ENCODE measurements at places on chromosomes 13 and 19.

DNA sequence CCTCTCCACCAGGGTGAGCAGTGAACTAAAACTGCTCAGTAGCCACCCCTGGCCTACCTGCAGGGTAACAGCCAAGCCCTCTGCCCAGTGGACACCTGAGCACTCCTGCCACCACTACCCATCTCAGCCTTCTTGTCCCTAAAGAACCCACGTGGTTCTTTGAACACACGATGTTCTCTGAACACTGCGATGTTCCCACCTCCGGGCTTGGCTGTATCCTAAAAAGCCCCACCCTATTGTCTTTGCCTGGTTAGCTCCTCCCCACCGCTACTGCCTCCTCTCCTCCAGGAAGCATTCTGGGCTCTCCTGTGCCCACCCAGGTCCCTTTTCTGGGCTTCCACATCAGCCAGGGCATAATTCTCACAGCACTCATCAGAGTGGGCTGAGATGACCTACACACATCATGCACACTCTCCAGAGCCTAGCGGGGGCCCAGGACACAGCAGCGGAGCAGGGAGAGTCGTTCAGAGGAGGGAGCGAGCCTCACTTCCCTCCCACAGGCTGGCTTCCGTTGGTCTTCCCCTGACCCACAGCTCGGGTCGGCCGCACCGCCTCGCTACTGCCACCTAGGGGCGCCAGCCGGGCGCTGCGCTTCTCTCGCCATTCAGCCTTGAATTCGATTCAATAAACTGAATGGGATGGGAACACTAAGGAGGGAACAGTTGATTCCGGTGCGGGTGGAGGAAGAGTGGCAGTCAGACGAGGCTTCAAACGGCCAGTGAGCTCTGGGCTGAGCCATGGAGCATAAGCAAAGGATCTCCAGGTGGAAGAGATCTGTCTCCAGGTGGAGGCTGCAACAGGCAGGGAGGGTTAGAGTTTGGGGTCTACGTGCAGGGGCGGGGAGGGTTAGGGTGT lies 3.2 kb downstream of the ELAVL1 start:
- DNase-seq = peak; percentile 56

- DNase-seq = no peak
These were observed 79.4 kb downstream of the SPACA7 start for GRCh38 chr13:112455476-112456059.

GRCh38 chr19:6343462-6343861 lies 10.1 kb upstream of the ACER1 start:
- DNase-seq = no peak

DNA sequence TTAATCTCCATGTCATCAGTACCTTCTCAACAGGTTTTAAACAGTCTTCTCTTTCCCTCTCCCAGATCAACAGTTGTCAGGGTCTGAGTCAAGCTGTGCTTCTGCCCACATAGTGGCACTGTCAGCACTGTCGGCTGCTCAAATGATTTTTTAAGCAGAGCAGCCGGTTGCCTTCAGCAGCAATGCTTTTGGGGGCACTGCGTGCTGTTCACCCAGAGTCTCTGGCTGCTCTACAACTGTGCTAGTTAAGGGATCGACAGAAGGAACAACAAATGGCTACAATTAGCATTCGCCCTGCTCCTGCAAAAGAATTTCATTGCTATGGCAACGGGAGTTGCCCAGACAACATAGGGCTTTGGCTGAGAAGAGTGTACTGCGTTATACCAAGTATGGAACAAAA lies 412.9 kb downstream of the DIAPH3 start:
- DNase-seq = no peak

GRCh38 chr13:21971662-21972621 lies 301.1 kb downstream of the FGF9 start:
- no peak for DNase-seq

DNA sequence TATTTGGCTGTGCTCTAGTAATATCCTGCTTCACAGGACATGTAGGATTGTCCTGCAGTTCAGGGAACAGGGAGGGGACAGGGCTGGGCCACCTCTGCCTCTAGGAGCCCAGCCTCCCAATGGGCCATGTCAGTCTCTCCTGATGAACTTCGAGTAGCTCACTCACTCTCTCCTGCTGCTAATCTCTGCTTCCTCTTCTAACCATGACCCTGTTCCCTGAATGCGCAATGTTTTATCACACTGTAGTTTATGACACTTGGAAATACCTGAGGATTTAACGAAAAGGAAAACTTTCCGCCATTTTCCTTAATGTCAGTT lies 9.2 kb downstream of the PARP4 start:
- no peak for DNase-seq

- no peak for DNase-seq
These were observed 7.4 kb downstream of the TGDS start for GRCh38 chr13:94588541-94588940.

DNA sequence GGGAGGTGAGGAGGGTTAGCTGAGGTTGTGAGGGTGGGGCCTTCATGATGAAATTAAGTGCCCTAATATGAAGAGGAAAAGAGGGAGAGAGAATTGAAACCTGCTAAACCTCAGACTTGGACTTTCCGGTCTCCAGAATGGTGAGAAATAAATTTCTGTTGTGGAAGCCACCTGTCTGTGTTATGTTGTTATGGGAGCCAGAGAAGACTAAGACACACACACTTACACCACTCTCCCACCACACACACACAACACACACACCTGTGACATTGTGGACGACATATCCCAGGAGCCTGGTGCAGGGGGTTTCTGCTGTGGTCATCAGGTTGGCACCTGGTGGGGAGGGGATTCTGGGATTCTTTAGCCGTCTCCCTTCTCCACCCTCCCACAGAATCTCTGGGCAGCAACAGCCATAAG lies 14.0 kb downstream of the KLK4 start:
- no peak for DNase-seq

Data from activated CD4-positive, alpha-beta T cell treated with anti-CD3 and anti-CD28 coated beads for 24 hours (primary cell).